ENCODE measurements at places on chromosomes 13 and 19. TPM values are rescaled to one million over a fixed set of nuclear protein-coding genes. Genes with fewer than 3 reads are reported as not detected.
A peak's percentile ranks its signal among the peaks of the same experiment; 100 is the strongest.

Gene FGF14
- total RNA-seq, result 0.80 TPM

GRCh38 chr19:8213827-8214672 is 4.9 kb downstream of the CERS4 start:
- no peak for DNase-seq

Gene HNRNPA1L2
- 9.5 TPM for total RNA-seq

GRCh38 chr13:40664350-40665125 is 1.9 kb downstream of the FOXO1 start:
- DNase-seq, result peak; percentile 45

DNA sequence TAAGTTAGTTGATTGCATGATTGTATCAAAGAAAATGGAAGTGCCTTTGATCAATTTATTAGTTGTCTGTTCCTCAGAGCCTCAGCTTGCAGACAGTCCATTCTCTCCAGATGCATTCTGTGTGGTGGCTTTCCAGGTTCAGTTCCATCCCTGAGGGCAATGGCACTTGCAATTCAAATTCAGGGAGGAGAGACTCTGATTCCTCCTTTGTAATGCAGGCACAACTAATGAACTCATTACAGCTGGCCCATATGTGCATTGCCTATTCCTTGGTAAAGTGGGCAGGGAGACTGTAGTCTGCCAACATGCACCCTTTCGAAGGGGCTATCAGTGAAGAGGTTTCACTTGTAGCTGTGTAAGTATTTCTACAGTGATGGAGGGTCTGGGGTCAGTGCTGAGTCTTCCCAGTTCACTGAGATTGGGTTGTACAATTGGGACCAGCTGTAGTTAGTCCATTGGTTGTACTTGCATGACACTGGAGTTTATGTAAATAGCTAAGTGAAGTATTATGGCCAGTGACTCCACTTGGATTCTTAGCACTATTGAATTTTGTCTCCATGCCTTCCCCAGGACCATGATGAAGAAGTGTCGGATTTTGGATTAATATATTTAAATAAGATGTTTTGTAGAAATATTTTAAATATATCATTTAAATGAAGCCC is 401.7 kb downstream of the GPC6 start:
- no peak for DNase-seq

- peak; percentile 91 for DNase-seq
Measured at GRCh38 chr19:991174-991931, 7.2 kb downstream of the WDR18 start.
